CD4-positive, alpha-beta T cell treated with Interleukin-21 for 1 hour (primary cell): ENCODE measurements at places on chromosomes 7 and 10.

DNA sequence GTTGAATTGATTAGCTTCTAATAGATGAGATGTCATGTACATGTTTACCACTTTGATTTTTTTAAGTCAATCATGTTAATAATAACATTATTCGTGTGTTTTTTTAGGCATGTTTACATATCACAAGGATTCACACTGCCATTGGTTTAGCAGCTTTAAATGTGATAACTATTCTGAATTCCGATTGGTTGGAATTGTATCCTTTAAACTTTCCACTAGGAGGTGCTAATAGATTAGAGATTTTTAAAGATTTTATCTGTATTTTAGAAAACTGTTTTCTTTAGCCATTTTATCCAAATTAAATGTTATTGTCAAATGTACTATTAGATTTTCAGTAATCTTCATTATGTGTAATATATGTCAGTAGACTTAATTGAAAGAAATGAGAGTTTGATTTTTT lies 83.2 kb downstream of the HECTD2 start:
- no peak for DNase-seq

DNA sequence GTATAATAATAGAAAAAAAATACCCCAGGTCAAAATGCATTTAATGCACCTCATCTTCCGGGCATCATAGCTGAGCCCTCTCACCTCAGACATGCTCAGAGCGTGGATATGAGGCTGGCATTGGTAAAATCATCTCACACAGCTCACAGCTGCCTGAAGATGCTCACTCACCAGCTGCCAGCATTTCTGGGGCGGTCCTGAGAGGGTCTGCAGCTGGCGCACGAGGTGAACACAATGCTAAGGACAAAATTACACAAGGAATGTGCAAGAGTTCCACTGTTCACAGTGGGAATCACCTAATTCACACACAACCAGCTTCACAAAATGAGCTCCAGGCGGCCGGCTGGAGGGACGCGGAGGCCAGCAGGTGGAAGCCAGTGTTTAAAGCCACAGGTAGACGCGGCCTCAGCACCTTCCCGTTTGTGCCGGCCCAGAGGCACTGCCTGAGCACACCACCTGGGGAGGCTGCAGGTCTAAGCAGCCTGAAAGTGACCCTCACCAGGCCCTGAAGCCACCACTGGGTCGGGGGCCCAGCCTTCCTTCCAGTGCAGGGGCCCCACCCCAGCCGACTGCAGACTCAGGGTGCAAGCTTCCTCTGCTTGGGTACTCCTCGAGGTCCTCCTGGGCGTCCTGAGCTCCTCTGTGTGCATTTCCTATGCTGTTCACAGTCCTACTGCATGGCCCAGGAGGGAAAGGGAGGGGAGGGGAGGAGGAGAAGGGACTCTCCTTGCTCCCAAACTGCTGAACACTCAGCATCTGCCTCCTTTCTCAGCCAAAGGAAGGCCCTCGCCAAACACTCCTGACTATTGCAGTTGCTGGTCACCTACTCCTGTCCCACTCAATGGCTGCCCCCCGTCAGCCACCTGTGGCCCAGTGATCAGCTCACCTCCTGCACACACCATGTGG lies 61.2 kb upstream of the FAM20C start:
- DNase-seq: no peak

DNA sequence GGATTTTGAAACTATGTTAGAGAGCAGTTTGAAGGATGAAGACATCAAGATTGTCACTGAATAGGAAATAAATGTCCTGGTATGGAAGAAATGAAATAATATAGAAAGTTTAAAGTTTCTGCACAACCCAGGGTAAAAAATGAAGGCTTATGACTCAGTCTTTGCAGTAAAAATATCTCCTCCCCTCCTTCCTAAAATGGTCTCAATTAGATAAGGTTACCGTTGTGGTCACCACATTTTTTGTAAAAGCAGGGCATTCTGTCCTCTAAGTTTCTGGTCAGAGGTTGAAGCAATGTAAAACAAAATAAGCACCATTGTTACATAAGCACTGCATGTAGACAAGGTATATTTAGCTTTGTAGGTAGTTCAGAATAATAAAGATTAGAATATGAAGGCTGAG lies 403.5 kb downstream of the SUGCT start:
- no peak for DNase-seq

DNA sequence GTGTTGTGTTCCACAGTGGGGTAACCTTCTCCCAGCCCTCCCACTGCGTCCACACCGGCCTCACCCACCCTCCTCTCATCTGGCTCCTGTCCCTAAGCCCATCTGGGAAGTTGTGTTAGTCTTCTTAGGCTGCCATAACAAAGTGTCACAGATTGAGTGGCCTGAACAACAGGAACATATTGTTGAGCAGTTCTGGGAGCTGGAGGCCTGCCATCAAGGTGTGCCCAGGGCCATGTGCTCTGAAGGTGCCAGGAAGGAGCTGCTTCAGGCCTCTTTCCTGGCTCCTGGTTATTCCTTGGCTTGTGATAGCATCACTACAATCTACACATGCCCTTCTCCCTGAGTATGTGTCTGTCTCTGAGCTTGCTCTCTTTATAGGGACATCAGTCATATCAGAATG lies 327.6 kb upstream of the COBL start:
- no peak for DNase-seq

- no peak for DNase-seq
These were observed 13.0 kb upstream of the SMARCD3 start for GRCh38 chr7:151261529-151261928.

DNA sequence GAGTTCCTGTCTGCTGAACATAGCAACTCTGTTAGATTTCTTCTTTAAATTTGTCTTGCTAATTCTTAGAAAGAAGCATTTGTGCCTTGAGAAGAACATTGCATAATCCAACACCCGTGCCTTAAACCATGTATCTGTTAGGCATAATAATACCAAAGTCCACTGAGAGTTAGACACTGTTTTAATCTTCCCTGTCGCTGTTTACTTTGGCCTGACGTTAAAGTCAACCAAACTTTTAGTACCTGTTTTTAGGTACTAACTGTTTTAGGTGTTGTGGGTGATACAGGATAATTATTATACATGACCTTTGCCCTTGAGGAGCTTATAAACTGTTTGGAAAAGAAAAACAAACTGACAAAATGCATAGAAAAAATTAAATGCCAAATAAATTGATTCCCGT lies 43.6 kb downstream of the KLHDC10 start:
- DNase-seq: no peak

DNA sequence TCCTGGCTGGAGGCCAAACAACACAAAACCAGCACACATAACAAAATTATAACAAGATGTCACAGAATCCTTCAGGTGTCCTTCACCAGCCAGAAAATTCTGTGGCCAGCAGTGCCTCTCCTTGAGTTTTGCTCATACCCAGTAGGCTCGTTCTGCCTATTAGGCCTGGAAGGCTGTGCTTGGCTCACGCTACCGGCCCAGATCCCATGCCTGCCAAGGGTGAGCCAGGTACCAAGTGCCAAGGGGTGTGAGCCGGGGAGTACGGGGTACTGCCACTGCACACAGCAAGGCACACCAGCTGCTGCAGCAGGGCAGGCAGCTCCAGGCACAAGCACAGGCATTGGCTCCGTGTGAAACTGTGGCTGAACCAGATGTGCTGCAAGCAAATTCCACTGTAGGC lies 1562.0 kb downstream of the REEP3 start:
- DNase-seq: no peak
